ENCODE measurements at places on chromosomes 4 and X.

DNA sequence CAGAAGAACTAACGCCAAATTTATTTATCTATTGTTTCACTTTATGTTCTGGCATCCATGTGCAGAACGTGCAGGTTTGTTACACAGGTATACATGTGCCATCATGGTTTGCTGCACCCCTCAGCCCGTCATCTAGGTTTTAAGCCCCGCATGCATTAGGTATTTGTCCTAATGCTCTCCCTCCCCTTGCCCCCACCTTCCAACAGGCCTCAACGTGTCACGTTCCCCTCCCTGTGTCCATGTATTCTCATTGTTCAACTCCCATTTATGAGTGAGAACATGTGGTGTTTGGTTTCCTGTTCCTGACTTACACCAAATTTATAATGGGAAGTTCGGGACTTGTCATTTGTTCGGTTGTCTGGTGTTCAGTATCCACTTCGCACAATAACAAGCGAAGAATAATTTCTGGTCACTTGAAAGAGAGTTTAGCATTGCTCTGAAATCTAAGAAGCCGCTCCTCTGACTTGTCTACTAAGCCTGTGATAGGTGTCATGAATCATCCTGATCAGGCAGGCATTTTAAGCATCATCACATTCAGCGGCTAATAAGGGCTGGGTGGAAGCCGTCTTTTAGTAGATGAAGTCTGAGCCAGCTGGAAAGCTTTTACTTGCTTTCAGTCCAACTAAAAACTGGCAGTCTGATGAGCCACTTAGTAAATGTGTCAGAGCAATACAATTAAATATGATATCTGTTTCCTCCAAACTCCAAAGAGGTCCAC lies 1065.7 kb upstream of the PABPC4L start:
- DNase-seq = no peak

DNA sequence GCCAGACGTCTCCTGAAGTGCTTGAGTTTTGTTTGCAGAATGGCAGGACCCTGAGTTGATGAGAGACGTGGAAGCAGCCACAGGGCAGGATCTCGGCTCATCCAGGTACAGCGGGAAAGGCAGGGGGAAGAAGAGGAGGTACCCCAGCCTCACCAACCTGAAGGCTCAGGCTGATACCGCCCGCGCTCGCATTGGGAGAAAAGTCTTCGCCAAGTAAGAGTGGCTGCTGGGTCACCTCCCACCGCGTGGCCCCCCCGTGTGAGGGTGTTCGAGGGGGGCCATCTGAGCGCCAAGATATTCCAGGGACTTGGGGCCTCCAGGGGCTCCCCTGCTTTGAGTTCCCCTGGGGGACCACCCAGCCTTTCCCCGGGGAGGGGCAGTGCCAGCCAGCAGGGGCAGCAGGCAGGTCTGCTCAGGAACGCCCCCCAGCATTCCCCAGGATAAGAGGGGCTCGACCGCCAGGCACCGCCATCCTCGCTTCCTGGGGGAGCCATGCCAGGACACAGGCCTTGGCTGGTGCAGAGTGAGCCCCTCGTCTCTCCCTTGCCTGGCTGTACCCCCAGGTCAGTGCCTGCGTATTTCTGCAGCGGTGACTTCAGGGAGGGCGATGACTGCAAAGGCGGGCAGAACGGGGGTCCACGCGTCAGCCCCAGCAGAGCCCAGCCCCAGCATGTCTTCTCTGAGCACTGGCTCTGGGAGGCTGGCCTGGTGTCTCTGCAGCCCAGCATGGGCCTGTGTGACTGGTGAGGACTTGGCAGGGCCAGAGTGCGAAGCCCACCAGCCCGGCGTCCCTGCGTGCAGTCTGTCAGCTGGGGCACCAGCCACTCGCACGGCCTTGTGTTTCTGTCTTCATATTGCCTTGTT lies 22.3 kb downstream of the NKX1-1 start:
- DNase-seq = no peak

GRCh38 chr4:123121241-123121907 lies 199.0 kb upstream of the NUDT6 start:
- no peak for DNase-seq

- no peak for DNase-seq
These were observed 27.9 kb downstream of the IQSEC2 start for GRCh38 chrX:53253293-53254020.

GRCh38 chr4:10942156-10942555 lies 257.6 kb upstream of the CLNK start:
- DNase-seq = no peak

DNA sequence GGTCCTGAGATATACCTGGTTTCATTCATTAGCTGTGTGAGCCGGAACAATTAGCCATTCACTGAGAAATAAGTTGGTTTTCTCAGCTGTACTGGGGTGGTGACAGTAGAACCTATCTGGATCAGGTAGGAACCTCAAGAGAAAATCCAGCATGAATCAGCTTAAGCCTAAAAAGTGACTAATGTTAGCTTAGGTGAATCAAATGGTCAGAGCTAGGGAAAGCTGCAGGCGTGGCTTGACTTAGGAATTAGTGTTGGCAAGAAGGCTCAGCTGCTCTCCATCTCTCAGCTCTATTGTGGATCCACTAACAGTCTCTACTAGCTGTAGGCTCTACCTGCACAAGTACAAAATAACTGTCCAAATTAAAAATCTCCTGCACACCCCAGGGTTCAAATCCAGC lies 1025.5 kb downstream of the RAB28 start:
- DNase-seq = no peak

- no peak for DNase-seq
These were observed 425.0 kb upstream of the ATOH1 start for GRCh38 chr4:93403571-93403970.

DNA sequence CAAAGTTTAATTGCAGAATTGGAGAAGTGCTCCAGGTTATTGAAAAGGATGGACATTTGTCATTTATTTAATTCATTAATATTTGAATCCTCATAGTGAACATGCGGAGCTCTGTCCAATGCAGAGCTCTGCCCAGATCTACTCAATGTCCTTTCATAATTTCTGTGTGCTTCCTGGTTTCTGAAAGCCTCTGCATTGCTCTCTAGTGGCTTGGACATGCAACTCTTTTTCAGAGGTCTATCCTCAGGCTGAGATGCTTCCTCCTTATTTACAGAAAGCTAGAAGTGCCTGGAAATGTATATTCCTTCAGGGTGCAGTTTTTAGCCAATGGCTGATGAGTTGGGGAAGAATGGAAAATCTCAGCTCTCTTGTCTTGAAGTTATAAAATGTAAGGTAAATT lies 786.1 kb upstream of the AADAT start:
- DNase-seq = no peak

DNA sequence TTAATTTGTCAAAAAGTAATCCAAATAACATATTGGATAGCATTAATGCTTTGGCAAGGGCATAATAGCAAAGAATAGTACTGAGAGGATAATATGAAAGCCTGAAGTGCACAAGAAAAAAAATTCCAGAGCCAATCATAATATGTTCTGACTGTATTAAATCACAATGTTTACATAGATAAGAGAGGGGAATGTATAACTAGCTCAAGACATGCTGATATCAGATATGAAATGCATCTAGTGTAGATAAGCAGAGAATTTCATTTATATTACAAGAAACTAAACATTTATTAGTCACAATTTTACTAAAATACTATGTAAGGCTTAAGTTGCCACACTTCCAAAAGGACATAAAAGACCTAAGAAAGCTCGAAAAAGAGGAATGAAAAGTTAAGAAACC lies 193.3 kb downstream of the BANK1 start:
- no peak for DNase-seq

- DNase-seq = peak; percentile 42
These were observed 117.2 kb downstream of the SLIT2 start for GRCh38 chr4:20368926-20369325.

GRCh38 chr4:179626687-179627086 lies 2184.4 kb upstream of the AGA start:
- no peak for DNase-seq

- DNase-seq = no peak
These were observed 226.2 kb downstream of the FSTL5 start for GRCh38 chr4:161937596-161937995.

- DNase-seq = no peak
These were observed 3.0 kb upstream of the KIT start for GRCh38 chr4:54654753-54655152.

- no peak for DNase-seq
These were observed 348.6 kb downstream of the PTTG2 start for GRCh38 chr4:38308728-38309311.

- no peak for DNase-seq
These were observed 34.3 kb upstream of the HTRA3 start for GRCh38 chr4:8235224-8235623.

GRCh38 chr4:160129439-160129838 lies 1026.6 kb downstream of the RAPGEF2 start:
- DNase-seq = no peak

DNA sequence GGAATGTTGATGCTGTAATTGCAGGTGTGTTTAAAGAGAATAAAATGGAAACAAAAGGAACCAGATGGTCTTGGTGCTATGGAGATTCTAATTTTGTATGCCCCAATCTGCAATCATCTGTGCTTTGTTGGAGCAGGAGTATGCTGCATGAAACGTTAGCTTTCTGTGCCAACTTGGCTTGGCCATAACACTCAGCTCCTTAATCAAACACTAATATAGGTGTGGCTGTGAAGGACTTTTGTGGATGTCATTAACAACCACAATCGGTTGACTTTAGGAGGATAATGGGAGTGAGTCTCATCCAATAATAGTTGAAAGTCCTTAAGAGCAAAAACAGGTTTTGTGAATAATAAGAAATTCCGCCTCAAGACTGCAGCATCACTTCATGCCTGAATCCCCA lies 399.2 kb downstream of the NLGN4X start:
- DNase-seq = no peak

GRCh38 chrX:10486373-10486772 lies 134.0 kb downstream of the MID1 start:
- no peak for DNase-seq

DNA sequence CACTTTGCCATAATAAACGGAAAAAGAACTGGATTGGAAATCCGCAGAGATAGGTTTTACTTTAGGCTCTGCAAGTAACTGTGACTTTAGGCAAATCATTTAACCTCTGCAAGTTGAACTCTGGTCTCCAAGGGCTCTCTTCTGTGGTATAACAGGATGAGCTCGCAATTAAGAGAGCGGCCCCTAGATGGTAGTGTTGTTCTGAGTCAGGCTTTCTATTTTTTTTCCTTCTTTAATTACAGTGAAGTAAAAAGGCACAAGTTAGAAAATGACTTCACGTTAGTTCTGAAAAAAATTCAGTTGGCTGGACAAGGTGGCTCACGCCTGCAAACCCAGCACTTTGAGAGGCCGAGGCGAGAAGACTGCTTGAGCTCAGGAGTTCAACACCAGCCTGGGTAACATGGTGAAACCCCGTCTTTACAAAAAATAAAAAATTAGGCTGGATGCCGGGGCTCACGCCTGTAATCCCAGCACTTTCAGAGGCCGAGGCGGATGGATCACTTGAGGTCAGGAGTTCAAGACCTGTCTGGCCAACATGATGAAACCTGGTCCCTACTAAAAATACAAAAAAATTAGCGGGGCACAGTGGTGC lies 18.0 kb downstream of the RPS3A start:
- DNase-seq = peak; percentile 52

DNA sequence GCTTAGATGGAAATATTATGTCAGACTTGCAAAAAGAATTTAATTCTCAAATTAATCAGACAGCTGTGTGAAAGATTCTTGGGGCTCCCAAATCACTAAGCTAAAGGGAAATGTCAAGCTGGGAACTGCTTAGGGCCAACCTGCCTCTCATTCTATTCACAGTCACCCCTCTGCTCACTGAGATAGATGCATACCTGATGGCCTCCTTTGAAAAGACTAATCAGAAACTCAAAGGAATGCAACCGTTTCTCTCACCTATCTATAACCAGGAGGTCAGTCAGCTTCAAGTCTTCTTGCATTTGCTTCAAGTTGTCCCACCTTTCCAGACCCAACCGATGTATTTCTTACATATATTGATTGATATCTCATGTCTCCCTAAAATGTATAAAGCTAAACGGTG lies 882.7 kb downstream of the CENPC start:
- no peak for DNase-seq

DNA sequence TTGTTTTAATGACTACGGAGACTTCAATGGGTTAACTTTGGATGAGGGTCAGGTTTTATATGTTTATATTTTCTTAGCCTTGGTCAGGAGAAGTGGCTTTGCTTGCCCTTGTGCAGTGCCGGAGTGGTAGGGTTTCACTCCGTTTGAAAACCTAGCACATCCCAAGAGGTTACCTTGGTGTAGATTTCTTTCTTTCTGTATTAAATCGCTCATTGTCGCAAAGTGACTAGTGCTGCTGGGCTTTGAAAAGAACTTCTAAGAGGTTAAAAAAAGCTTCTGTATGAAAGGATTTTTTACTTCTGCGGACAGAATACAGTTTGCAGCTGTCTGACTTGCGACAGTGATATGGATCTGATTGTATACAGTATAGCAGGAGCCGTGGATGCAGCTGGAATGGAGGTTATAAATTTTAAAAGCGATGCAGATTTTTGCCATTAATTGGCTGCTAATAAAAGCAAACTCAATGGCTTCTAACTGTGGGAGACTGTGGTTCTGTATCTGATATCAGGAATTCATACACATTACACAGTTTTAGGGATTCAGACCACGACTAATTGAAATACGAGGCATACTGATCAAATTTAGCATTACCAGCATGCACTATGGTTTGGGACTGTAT lies 340.9 kb upstream of the PITX2 start:
- no peak for DNase-seq

GRCh38 chr4:78710536-78710935 lies 65.6 kb upstream of the BMP2K start:
- DNase-seq = peak; percentile 11

- DNase-seq = no peak
These were observed 123.0 kb downstream of the CHRNA9 start for GRCh38 chr4:40458109-40458508.
